ENCODE measurements at places on chromosomes 1 and 21.

DNA sequence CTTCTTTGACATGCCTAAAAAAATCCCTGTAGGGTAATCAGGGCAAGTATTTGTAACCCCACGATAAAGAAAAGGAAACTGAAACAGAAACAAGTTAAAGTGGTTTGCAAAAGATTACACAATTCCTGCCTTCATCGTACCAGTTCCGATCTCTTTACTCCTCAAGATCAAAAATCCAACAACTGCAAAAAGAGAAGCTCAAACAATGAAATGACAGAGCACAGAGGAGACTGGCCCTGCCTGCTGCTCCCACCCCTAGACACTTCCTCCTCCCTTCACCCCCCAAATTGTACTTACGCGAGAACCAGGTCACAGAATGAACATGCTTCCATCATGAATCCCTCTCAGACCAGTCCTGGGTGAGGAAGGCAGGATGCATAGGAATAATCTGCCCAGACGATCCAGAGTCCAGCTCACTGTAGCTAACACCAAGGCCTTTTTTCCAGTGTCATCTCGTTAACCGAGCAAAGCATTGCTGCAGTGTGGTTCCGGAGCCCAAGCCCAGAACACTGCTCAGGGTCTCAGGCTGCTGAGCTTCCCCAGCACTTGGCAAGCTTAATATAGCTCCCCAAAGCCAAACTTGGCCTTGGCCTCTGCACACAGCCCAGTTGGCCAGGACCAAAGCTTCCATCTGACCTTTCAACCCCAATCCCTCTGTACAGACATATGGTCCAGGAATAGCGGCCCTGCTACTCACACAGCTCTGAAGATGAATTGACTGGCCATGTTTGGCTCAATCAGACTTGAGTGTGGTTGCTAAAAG is 20.3 kb downstream of the RXRG start:
- no peak for DNase-seq

GRCh38 chr1:248015803-248016202 is 2.3 kb downstream of the OR2L5 start:
- DNase-seq = no peak

- no peak for DNase-seq
Observed at GRCh38 chr1:201172999-201173610, 17.5 kb upstream of the IGFN1 start.

DNA sequence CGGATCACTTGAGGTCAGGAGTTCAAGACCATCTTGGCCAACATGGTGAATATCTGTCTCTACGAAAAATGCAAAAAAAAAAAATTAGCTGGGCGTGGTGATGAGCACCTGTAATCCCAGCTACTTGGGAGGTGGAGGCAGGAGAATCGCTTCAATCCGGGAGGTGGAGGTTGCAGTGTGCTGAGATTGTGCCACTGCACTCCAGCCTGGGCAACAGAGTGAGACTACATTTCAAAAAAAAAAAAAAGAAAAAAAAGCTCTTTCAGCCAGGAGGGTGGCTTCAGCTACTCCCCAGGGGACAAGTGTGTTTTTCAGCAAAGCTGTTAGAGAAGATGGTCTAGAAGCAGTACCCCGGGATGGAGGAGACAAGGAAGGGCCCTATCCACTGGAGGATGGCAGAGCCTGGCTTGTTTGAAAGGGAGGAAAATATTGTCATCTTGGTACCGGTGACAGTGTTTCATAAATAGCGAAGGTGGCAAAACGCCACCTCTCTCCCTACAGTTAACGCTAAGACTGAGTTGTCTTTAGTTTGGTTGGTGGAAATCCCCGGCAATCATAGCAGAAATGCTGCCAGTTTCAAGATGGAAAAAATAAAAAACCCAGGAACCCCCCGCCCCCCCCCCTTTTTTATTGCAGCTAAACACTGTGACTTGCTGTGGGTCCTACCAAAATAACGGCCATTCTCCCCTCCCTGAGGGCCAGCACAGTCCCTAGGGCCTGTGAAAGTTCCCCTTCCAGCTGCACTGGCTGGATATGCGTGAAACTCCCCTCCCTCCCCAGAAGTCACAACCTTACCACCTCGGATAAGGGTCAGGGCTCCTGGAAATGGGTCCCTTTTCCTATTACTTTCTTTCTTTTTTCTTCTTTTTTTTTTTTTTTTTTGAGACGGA is 3.5 kb downstream of the PIK3CD start:
- DNase-seq = peak; percentile 31

DNA sequence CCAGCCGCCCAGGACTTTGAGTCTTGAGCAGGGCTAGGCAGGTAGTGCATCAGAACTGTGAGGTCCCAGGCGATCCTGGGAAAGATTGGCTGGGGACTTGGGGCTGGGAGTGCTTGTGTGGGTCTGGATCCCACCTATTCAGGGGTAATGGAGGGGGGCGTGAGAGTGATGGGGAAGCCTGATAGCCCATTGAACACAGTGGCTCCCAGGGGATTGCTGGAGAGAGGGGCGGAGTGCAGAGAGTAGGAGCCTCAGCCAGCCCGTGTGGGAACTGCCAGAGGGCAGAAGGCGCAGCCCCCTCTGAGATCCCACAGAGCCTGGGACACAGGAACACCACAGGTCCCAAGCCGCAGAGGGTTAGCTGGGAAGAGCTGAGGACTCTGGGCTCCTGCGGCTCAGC is 19.3 kb upstream of the PDZK1IP1 start:
- DNase-seq = no peak

DNA sequence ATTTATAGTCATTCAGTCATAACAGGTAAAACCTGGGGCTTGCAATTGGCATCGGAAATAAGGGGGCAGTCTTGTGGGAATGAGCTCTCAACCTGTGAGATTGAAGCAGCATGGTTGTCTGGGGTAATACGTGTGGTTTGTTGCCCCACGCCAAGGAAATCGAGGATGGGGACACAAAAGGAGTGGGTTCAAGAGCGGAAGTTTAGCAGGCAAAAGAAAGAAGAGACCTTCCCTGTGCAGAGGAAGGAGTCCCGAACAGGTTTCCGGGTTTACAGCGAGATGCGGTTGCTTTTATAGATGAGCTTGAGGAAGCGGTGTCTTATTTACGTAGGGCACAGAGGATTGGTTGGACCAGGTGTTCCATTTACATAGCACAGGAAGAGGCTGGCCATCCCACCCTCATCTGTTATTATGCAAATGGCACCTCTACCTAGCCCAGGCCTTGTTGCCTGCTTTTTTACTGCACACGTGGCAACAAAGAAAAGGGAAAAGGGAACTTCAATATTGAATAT is 37.3 kb downstream of the IFNAR1 start:
- DNase-seq = peak; percentile 66

All from activated T-helper 2 cell treated with anti-CD3 and anti-CD28 coated beads, Interferon-gamma antibody, Interleukin-2, Interleukin-4, amounts not matched to agents 10 μg/mL and 5 μg/mL and 100 μg/mL, durations not matched to agents 14 hours and 24 hours and 36 hours (primary cell).